Activated T-cell treated with anti-CD3 and anti-CD28 coated beads, Interleukin-2, amount 50 U/mL, for 24 hours (primary cell): ENCODE measurements at places on chromosomes 16 and 17.

- DNase-seq = no peak
Observed at GRCh38 chr17:15233022-15233805, 31.9 kb downstream of the PMP22 start.

- DNase-seq = no peak
Observed at GRCh38 chr17:44766409-44767038, 7.7 kb downstream of the ADAM11 start.

- DNase-seq = no peak
Observed at GRCh38 chr17:41824086-41824485, 11.3 kb downstream of the FKBP10 start.

GRCh38 chr17:79986411-79987186 lies 49.1 kb downstream of the TBC1D16 start:
- peak; percentile 24 for DNase-seq

DNA sequence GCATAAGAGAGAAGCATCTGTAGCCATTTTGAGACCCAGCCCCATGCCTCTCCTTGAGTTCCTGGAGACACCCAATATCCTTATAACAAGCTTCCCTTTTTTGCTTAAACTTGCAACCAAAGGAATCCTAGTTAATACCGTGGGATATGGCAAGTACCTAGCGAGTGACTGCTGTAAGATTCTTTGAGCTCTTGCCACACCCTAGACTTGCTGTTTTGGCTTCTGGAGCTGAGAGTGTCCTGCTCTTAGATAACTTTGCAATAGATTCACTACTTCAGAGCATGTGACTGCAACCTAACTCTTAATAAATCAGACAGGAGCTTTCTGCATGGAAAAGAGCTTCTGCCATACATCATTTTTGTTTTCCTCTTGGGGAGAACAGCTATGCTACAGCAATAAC lies 58.3 kb downstream of the AKAP1 start:
- no peak for DNase-seq
